Right lung (tissue), 10 donors: ENCODE measurements at places on chromosomes 7 and 10.

- DNase-seq, result no peak
Measured at GRCh38 chr10:102604439-102604841, 39.8 kb upstream of the TRIM8 start.

GRCh38 chr7:116284390-116284789, 74.1 kb downstream of the TES start:
- no peak for DNase-seq

GRCh38 chr7:69104023-69104422, 494.3 kb upstream of the AUTS2 start:
- no peak for DNase-seq

- no peak for DNase-seq
Measured at GRCh38 chr10:5840314-5841307, 27.4 kb upstream of the GDI2 start.

DNA sequence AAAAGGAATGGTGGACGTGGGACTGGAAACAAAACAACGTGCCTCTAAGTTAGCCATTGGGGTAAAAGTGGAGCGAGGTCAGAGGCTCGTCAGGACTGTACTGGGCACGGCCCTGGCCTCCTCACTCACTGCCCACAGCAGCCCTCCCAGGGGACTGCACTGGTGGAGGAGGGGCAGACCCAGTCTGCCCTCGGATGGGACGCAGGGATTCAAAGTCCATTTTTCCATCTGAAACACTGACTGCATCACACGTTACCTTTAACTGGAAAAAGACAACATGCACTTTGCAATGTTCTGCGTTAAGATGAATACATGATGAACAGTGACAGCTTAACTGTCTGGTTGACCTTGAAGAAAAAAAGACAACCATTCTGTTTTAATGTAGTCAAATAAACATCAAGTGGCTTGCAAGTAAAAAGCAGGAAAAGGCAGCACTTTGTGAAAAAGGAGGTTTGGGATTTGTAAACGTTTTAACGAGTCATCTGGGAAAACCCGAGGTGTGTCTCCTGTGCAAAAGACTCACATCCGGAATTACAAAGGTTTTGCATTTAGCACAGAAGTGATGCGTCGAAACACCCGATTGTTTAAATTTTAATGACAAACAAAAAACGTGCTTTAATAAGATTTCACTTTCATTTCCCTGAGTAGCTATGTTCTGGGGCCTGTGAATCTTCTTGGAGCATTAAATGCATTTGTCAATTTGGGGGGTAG, 18.8 kb downstream of the KLF6 start:
- no peak for DNase-seq

DNA sequence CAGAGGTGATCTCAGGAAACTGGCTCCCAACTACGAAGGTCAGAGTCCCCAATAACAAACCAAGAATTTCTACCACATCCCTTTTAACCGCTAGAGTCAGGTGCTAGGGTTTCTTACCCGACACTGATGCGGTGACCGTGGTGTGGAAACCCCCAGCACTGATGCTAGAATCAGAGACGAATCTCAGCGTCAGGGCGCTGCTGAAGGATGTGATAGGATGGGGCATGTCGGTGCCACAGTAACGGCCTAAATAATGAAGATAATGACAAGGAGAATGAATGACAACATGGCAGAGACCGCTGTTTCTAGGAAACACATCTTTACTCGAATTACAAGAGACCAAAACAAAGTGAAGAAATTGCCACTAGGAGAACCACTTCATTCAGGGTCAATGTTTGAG, 131.1 kb upstream of the RSU1 start:
- no peak for DNase-seq
